ENCODE measurements at places on chromosomes 1 and 21. TPM values are rescaled to one million over a fixed set of nuclear protein-coding genes. Genes with fewer than 3 reads are reported as not detected.

DNA sequence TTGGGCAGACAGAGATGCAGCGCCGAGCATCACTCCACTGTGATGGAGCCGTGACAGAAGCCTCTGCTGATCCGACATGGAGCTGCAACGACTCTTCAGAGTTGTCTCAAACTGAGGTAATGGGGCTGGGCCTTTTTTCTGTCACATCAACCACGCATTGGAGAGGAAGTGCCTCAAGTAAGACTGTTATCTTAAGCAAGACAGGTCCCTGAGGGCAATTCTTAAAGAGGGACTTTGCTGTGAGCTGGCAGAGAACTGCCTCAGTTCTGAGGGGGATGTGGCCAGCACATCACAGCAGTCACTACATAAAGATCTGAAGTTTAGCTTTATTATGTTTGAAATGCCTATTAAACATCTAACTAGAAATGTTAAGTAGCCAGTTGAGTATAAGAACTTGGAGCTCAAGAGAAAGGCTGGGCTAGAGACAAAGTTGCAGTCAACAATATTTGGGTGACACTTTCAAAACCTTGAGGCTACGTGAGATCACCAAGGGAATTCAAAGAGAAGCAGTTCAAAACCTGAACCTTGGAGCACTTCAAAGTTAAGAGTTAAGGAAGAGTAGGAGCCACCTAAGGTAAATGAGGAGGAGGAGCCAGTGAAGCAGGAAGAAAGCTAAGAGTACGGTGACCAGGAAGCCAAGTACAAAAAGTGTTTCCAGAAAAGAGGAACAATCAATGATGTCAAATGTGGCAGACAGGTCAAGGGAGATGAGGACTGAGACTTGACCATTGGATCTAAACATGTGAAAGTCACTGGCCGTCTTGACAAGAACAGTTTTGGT is 54.2 kb upstream of the BCL9 start:
- H3K27me3 ChIP-seq = no peaks in the 10 kb centered on the region
- no peaks in the 10 kb centered on the region for H3K36me3 ChIP-seq
- no peak overlapping the region for H3K27ac ChIP-seq
- peaks cover 9% of the 10 kb centered on the region for H3K4me1 ChIP-seq
- DNase-seq = no peak

GRCh38 chr1:53087332-53088285 is 25.6 kb downstream of the PODN start:
- no peak overlapping the region for H3K27ac ChIP-seq
- no peaks in the 10 kb centered on the region for H3K36me3 ChIP-seq
- no peak overlapping the region for H3K4me3 ChIP-seq
- H3K27me3 ChIP-seq = no peaks in the 10 kb centered on the region
- DNase-seq = no peak
- H3K4me1 ChIP-seq = no peaks in the 10 kb centered on the region

DNA sequence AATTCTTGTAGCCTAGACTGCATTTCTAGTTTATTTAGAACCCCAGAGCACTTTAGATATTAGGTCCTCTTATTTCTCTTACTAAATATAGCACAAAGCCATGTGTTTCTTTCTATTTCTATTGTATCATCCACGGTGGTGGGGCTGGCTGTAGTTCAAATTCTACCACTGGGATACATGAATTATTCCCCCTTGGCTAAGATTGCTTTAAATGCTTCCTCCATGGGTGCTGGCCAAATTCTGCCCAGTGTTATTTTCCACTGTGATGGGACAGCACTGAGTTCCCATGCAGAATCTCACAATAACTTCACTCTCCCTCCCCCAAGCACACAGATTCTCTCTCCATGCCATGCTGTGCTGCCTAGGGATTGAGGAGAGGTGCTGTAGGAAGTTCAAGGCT is 41.5 kb upstream of the GBP6 start:
- H3K27ac ChIP-seq = no peak overlapping the region
- H3K36me3 ChIP-seq = no peaks in the 10 kb centered on the region
- no peaks in the 10 kb centered on the region for H3K4me1 ChIP-seq
- no peaks in the 10 kb centered on the region for H3K27me3 ChIP-seq
- DNase-seq = no peak

GRCh38 chr1:91124989-91125417 is 103.2 kb upstream of the ZNF644 start:
- H3K4me1 ChIP-seq = no peaks in the 10 kb centered on the region
- no peak for DNase-seq
- no peak overlapping the region for H3K4me3 ChIP-seq

- H3K27ac ChIP-seq = no peak overlapping the region
- H3K4me3 ChIP-seq = no peak overlapping the region
- no peaks in the 10 kb centered on the region for H3K36me3 ChIP-seq
Observed at GRCh38 chr1:41322101-41322661, 39.1 kb upstream of the FOXO6 start.

GRCh38 chr1:218475275-218475674 is 130.1 kb downstream of the TGFB2 start:
- H3K4me1 ChIP-seq = no peaks in the 10 kb centered on the region
- H3K27me3 ChIP-seq = no peaks in the 10 kb centered on the region
- H3K27ac ChIP-seq = no peak overlapping the region
- no peaks in the 10 kb centered on the region for H3K36me3 ChIP-seq
- DNase-seq = no peak

GRCh38 chr21:41684381-41685245 is 82.2 kb downstream of the RIPK4 start:
- H3K4me1 ChIP-seq = no peaks in the 10 kb centered on the region
- H3K27me3 ChIP-seq = no peaks in the 10 kb centered on the region
- no peak overlapping the region for H3K4me3 ChIP-seq
- no peak overlapping the region for H3K27ac ChIP-seq
- no peak for DNase-seq
- no peaks in the 10 kb centered on the region for H3K36me3 ChIP-seq

DNA sequence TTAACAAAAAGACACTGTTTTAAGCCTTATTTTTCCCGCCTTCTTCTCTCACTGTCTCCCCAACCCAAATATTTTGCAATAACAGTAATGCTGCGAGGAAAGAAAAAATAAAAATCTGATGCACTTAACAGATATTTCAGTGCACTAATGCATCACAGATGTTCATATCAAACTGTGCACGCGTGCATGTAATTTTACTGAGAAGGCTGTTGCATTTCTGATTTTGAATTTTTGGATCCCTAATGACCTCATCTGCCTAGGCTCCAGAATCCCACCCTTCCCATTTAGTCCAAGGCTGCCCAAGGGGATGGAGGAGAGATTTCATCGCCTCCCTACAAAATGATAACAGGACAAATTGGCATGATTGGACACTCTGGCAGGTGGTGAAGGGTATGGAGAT is 5.5 kb downstream of the TRABD2B start:
- H3K27ac ChIP-seq = no peak overlapping the region
- no peak overlapping the region for H3K4me3 ChIP-seq
- H3K4me1 ChIP-seq = no peaks in the 10 kb centered on the region
- H3K27me3 ChIP-seq = no peaks in the 10 kb centered on the region
- H3K36me3 ChIP-seq = no peaks in the 10 kb centered on the region

GRCh38 chr1:54699936-54700525 is 15.6 kb upstream of the TTC4 start:
- H3K36me3 ChIP-seq = no peaks in the 10 kb centered on the region
- no peak for DNase-seq
- no peaks in the 10 kb centered on the region for H3K27me3 ChIP-seq
- no peaks in the 10 kb centered on the region for H3K4me1 ChIP-seq

IGSF5 gene
- total RNA-seq = not detected

CLDN17 gene
- not detected for total RNA-seq

HNRNPCL2 gene
- total RNA-seq = not detected
